Iris pigment epithelial cell (primary cell): ENCODE measurements at places on chromosomes 7 and 10.

- DNase-seq: no peak
These were observed 58.1 kb downstream of the PARP12 start for GRCh38 chr7:140004672-140005071.

DNA sequence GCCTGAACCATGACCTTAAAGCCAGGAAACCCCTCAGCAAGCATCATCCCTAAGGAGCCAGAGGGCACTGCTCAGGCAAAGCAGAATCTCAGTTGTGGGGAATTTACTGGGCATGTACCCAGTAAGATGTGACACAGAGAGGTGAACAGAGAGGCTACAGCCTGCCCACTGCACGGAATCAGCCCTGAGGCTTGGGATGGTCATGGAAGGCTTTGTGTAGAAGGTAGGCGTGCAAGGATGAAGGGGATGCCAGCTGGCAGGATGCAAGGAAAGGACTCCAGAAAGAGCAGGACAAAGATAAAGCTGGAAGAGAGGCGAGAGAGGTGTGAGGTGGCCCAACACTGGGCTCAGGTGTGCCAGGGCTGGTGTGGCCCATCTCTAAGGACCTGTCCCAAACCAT, 2.4 kb upstream of the AIFM2 start:
- no peak for DNase-seq

GRCh38 chr10:95408983-95409873, 118.4 kb upstream of the PDLIM1 start:
- DNase-seq: no peak

GRCh38 chr10:17076626-17077345, 52.8 kb downstream of the CUBN start:
- DNase-seq: no peak

GRCh38 chr7:154440651-154441050, 388.5 kb downstream of the DPP6 start:
- DNase-seq: no peak

DNA sequence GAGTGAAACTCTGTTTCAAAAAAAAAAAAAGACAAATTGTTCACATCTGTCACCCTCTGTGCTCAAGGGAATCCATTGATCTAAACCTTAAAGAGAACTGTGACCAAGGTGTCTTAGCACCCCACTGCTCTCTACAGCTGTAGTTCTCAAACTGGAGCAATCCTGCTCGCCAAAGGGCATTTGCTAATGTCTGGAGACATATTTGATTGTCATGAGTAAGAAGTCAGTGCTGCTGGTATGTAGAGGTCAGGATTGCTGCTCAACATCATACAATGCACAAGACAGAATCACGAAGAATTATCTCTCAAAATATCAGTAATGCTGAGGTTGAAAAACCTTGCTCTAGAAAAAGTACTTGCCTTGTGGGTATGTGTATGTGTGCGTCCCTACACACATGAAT, 30.0 kb downstream of the ABLIM1 start:
- no peak for DNase-seq

GRCh38 chr7:107048783-107049418, 4.4 kb downstream of the PRKAR2B start:
- no peak for DNase-seq

- no peak for DNase-seq
These were observed 114.9 kb downstream of the OAT start for GRCh38 chr10:124303662-124304418.

DNA sequence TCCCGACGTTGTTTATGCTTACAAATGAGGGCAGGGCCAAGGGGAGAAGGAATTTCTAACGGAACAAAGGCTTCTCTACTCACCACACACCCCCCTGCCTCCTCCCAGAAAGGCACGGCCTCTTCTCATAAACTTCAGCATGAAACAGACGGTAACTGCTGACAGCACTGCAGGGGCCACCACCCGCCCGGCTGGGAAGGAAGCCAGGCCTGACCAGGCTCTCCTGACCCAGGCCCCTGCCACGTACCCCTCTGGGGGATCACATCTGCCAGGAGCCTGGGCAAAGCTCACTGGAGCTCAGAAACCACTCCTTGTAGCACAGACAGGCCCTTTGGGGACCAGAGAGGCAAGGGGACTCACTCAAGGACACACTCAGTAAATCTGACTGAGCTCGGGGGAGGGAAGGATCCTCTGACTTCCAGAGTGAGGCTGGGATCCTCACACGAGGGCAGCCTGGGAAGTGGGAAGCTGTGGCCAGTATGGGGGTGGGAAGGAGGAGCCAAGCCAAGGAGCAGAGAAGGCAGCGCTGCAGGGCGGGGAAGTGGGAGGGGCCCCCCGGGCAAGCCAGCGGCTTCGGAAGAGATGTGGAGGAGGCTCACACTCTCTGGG, 46.1 kb downstream of the ZCCHC24 start:
- peak; percentile 94 for DNase-seq

- DNase-seq: no peak
These were observed 1.8 kb upstream of the FAM107B start for GRCh38 chr10:14776546-14776945.

GRCh38 chr10:50315424-50315823, 64.1 kb upstream of the ASAH2 start:
- DNase-seq: no peak

GRCh38 chr7:130409067-130409711, 28.9 kb downstream of the CPA1 start:
- peak; percentile 72 for DNase-seq

DNA sequence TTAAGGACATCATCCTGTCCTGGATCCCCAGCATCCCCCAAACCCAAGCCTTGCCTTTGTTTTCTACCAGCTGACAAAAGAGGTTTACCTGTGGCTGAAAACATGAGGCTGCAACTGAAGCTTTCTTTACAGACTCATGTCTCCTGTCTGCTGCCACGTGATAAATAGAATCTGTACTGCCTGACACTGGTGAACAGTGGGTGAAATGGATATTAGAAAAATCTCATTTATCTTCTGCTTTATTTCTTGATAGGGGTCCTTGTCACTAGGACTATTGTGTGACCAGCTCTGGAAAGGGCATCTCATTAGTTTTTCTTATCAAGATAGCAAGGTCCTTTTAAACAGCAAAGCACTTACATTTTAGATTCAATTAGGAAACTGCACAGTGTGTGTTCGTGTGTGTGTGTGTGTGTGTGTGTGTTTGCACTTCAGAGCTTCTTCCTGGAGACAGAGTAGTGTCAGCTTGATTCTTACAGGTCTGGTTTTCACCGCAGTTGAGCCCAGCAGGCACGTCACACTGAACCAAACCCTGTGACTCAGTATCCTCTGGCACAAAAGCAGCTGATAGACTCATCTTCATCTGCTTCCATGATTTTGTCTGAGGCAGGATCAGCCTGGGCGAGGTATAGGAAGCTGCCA, 373.5 kb upstream of the CELF2 start:
- peak; percentile 32 for DNase-seq

- DNase-seq: no peak
These were observed 54.3 kb upstream of the TNRC18 start for GRCh38 chr7:5477723-5478531.

DNA sequence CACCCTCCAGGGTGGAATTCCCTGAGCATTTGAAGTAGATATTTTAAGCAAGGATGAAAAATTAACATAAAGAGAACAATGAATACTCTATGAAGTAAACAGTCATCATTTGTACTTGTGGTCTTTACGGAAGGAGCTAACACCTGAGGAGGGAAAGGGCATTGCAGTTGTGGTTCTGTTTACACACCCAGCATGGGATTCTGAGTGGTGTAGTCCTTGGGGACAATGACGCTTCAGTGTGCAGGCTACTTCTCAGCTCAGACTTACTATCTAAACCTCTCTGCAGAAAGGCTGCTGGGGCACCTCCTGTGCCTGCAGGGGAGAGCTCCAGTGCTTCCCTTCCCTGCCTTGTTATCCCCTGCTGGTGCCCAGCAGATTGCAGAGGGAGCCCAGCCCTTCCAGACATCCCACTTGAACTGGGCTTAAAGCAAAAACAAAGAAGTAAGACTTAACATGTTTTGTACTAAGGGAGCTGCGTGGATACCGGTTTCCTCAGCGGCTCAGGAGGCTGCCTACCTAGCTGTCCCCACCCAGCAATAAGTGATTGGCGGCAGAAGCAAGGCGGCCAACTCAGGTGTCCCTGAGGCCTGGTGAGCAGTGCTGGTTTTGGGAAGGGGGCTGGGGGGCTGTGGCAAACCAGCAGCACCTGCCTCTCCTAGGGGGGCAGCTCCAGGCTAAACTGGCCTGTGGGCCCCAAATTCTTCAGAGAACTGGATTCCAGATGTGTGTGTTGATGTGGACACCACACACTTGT, 89.1 kb downstream of the CELF2 start:
- DNase-seq: no peak

- no peak for DNase-seq
These were observed 455.8 kb downstream of the TFEC start for GRCh38 chr7:115574681-115575291.

- no peak for DNase-seq
These were observed 524.4 kb downstream of the SUGCT start for GRCh38 chr7:40659231-40659630.

DNA sequence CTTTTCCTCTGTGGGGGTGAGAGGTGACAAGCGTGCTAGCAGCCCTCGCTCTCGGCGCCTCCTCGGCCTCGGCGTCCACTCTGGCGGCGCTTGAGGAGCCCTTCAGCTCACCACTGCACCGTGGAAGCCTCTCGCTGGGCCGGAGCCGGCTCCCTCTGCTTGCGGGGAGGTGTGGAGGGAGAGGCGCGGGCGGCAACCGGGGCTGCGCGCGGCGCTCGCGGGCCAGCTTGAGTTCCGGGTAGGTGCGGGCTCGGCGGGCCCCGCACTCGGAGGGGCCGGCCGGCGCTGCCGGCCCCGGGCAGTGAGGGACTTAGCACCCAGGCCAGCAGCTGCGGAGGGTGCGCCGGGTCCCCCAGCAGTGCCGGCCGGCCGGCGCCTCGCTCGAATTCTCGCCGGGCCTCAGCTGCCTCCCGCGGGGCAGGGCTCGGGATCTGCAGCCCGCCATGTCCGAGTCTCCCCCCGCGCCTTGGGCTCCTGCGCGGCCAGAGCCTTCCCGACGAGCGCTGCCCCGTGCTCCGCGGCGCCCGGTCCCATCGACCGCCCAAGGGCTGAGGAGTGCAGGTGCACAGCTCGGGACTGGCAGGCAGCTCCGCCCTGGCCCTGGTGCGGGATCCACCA, 352.8 kb upstream of the PODXL start:
- DNase-seq: no peak

- DNase-seq: peak; percentile 83
These were observed 13.1 kb upstream of the CAMK2G start for GRCh38 chr10:73887294-73888039.

DNA sequence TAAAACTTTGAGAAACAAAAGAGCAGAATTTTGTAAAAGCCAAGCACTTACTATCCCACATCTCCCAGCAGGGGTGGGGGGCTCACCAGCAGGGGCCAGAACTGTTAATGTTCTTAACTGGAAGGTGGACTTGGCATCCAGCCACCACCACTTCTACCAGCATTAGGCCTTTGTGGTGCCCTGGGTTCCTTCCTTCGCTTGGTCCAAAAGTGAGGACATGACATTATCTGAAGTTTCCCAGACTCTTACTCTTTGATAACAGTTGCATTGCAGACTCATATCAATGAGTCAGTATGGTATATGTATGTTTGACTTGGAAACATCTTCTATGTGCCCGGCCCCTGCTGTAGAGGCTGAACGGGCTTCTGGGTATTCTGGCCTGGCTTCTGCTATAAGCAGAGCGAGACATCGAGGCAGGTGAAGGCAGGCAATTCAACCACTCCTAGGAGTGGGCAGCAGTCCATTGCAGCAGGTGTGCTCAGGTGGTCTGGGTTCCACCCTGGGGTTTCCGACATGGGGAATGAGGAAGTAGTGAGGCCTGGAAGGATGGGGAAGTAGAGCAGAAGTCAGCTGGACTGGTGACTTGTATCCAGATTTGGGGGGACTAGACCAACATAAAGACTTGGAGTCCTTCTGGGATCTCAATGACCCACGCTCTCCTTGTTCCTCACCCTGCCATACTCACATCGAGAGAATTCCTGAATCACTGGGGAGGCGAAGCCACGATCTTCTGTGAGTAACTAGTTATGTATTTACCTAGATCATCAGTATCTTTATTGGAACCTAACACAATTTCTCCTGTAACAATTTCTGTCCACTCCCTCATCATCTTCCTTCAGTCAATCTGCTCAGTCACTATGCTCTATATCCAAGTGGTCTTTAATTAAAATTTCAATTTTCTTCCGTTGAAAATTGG, 4.1 kb downstream of the ZNF777 start:
- no peak for DNase-seq

DNA sequence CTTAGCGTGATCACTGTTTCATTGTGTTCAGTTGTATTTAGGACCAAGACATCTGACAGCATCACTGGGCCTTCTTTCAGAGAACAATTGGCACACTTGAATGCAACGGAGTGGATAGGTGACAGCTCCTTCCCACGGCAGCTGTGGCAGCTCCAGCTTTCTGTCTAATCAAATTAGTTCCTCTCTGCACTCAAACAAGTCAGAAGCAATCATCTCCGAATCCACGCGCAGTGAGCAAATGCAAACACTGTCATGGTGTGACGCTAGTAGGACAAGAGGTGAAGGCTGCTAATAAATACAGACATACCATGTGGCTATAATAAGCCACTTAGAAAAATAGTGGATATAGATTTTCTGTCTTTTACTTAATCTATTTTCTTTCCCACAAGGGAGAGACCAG, 542.4 kb downstream of the ACTR3B start:
- DNase-seq: no peak

GRCh38 chr10:119407254-119407777, 135.2 kb downstream of the RGS10 start:
- no peak for DNase-seq

DNA sequence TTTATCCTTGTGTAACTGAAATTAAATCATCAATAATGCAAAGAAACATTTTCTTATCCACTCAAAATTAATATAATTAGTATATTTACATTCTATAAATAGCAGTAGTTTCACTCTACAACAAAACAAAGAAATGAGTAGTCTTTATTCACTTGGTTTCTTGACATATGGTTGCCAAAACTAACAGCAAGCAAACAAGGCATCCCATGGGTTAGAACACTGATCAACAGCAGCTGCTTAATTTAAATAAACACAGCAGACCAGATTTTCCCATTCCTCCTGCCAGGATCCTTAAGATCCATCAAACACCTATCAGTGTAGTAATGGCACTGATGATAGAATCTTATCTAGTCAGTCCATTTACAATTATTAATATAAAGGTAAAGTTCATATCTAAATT, 22.1 kb downstream of the NCAPG2 start:
- peak; percentile 20 for DNase-seq

GRCh38 chr10:132460691-132461090, 63.7 kb downstream of the PWWP2B start:
- no peak for DNase-seq

- DNase-seq: no peak
These were observed 20.8 kb downstream of the SFTPD start for GRCh38 chr10:79928028-79928583.

- no peak for DNase-seq
These were observed 351.4 kb downstream of the GLRX3 start for GRCh38 chr10:130487566-130487965.
